Right renal pelvis (tissue), 4 donors: ENCODE measurements at places on chromosomes 5 and 9.

DNA sequence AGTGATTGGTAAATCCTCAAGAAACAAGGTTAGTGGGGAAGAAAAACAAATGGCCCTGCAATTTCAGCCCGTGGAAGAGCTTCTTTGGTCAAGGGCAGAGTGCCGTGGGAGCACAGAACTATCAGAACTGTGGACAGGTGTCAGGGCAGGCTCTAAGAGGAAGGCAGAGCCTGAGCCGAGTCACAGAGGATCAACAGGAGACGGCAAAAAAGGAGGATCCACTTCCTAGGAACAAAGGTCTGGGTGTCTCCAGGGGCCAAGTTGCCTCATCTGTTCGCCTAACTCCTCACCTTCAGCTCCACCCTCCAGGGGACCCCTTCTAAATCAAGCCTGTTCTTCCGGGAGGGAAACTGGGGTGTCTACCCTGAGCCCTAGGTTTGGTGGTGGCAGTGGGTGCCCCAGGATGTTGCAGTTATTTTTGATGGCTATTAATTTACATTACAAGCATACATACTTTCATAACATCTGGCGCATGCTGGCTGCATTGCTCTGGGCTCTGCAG, 88.0 kb downstream of the FEM1C start:
- DNase-seq, result no peak

- no peak for DNase-seq
Measured at GRCh38 chr5:169631360-169631759, 5.7 kb upstream of the DOCK2 start.

DNA sequence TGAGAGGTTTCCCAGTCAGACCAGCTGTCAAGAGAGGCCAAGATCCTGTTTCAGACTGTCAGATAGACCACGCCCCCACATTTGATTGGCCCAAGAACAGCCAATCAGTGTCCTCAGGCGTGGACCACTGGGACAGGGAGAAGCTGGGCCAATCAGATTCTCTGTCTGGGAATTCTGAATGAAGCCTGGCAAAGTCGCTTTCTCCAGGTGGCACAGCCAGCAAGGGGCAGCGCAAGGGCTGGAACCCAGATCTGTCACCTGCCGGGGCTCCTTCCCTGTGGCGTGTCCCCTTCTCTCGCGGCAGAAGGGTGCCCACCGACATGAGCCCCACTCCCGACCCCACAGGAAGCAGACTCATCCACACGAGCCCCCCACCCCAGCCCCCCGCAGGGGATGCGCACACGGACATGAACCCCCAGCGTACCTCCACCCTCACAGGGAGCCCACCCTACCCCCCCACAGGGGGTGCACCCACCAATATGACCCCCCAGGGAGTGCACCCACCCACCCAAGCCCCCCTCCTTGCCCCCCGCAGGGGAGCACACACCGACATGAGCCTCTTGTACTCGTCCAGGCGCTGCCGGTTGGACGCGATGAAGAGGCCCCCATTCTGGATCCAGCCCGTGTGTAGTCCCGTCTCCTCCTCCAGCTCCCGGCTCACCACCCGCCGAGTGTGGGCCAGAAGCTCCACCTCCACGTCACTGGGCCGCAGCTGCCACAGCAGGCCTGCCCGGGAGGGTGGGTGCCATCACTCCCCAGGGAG, 6.1 kb downstream of the SARDH start:
- no peak for DNase-seq

GRCh38 chr5:149416987-149417710, 38.1 kb upstream of the IL17B start:
- DNase-seq, result no peak

GRCh38 chr5:90227683-90228082, 181.9 kb downstream of the CETN3 start:
- no peak for DNase-seq

GRCh38 chr5:118554981-118555380, 433.4 kb downstream of the DTWD2 start:
- DNase-seq, result no peak

- DNase-seq, result no peak
Measured at GRCh38 chr5:73654819-73655318, 28.9 kb downstream of the ARHGEF28 start.

DNA sequence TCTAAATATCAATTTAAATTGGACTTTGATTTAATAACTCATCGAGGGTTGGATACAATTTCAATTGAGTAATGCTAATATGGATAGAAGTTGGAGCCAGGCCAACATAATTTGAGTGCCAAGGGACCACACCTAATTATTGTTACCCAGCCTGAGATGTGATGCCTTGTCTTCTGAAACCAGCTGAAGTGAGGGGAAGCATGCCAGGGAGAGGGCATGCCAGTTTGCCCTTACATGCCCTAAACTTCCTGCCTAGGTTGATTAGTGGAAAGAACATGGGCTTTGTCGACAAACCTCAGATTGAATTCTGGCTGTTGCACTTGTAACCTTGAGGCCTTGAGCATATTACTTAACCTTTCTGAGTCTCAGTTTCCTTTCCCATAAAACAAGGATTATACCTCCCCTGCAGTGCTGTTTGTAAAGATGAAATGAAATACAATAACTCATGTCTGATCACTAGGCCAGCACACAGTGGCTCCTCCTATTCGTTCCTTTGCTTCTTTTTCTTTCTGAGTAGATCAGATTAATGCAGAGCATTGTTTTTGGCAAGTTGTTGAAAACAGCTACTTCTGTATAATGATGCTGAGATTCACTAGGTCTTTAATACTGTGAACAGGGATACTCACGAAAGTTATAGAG, 412.8 kb downstream of the TLE4 start:
- DNase-seq, result no peak
